ENCODE measurements at places on chromosomes 6 and 20. TPM values are rescaled to one million over a fixed set of nuclear protein-coding genes. Genes with fewer than 3 reads are reported as not detected.

OVOL2 gene
- total RNA-seq, result not detected

ADGB gene
- total RNA-seq, result not detected

SLC22A16 gene
- total RNA-seq, result not detected

LAMA4 gene
- not detected for total RNA-seq

APOM gene
- total RNA-seq, result 3.7 TPM

KDM1B gene
- total RNA-seq, result 8.6 TPM

TGM2 gene
- 0.35 TPM for total RNA-seq

UBD gene
- total RNA-seq, result 1.6 TPM

HLA-DRB1 gene
- 189 TPM for total RNA-seq

DOK5 gene
- total RNA-seq, result 4.4 TPM

DNA sequence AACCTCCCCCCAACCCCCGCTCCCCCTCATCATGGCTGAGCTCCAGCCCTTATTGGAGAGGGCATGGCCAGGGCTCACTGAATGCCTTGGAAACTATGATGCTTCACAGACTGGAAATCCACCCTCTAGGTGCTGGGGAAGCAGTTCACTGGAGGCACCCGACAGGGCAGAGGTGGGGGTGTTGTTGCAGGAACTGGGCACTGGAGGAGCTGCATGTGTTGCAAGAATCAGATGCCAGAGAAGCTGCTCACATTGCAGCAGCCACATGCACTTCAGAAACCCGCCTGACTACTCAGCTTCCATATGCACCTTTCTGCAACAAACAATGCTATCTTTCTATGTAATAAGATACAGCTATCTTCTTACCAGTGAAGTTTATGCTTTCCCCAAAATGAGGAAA is 7.9 kb upstream of the TBPL1 start:
- H3K4me1 ChIP-seq, result peaks cover 2% of the 10 kb centered on the region
- H3K36me3 ChIP-seq, result no peaks in the 10 kb centered on the region
- no peak overlapping the region for H3K27ac ChIP-seq
- no peak for DNase-seq
- H3K27me3 ChIP-seq, result peaks cover 18% of the 10 kb centered on the region
- H3K4me3 ChIP-seq, result no peak overlapping the region

- no peaks in the 10 kb centered on the region for H3K4me1 ChIP-seq
- no peaks in the 10 kb centered on the region for H3K27me3 ChIP-seq
- H3K4me3 ChIP-seq, result no peak overlapping the region
- DNase-seq, result no peak
- H3K27ac ChIP-seq, result no peak overlapping the region
Measured at GRCh38 chr20:52076164-52076563, 115.4 kb downstream of the ZFP64 start.

DNA sequence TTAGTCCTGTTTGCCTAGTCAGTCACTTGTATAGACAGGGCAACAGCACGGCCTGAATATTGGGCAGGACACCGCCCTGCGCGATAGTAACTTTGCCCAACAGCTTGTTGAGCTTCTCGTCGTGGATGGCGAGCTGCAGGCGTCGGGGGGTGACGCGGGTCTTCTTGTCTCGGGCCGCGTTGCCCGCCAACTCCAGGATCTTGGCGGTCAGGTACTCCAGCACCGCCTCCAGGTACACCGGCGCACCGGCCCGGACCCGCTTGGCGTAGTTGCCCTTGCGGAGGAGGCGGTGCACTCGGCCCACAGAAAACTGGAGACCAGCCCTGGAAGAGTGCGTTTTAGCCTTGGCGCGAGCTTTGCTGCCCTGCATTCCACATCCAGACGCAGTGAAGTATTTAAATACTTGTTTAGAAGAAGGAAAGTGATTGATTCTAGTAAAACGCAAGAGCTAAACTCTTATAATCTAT is 92.8 kb upstream of the BTN3A2 start:
- no peak overlapping the region for H3K27ac ChIP-seq
- peak; percentile 78 for DNase-seq
- H3K4me3 ChIP-seq, result no peak overlapping the region
- no peaks in the 10 kb centered on the region for H3K27me3 ChIP-seq
- H3K36me3 ChIP-seq, result no peaks in the 10 kb centered on the region
- H3K4me1 ChIP-seq, result peaks cover 43% of the 10 kb centered on the region

DNA sequence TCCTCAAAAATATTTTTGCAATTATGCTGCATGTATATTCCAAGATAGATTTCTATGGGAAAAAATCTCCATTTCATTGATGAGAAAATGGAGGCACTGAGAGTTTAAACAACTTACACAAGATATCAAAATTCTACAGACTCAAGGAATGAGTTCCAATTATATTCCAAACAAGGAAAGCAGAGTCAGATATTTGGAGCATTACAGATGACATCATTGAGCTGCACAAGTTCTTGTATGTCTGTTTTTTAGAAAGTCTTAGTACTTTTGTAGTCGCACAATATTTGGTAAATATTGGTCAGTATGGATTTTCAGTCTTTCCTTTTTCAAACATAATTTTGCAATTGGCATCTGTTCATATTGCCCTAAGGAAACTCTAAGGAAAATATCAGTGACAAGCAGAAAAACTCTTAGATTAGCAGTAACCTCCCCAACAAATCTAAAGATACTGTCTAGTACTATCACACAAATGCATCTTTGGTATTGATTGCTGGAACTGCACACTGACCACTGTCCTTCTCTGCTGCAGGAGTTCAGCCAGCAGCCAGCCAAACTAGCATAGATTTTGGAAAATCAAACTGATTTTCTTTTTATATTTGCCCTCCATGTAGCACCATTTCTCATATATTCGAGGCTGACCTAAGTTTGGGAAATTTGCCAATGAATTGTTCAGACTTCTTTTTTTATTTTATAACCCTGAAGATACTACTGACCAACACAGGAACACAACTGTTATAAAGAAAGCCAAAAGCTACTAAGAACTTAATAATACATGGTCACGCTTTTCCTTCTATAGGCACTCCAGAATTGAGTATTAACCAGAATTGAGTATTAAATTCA is 51.7 kb upstream of the TBX18 start:
- no peaks in the 10 kb centered on the region for H3K27me3 ChIP-seq
- no peak overlapping the region for H3K4me3 ChIP-seq
- no peaks in the 10 kb centered on the region for H3K36me3 ChIP-seq
- no peak for DNase-seq
- H3K27ac ChIP-seq, result no peak overlapping the region

GRCh38 chr6:152573762-152574161 is 63.4 kb downstream of the SYNE1 start:
- no peak for DNase-seq
- no peaks in the 10 kb centered on the region for H3K36me3 ChIP-seq
- no peaks in the 10 kb centered on the region for H3K4me1 ChIP-seq

GRCh38 chr6:26045065-26045927 is 41.9 kb upstream of the HFE start:
- DNase-seq, result peak; percentile 90
- no peaks in the 10 kb centered on the region for H3K27me3 ChIP-seq
- no peaks in the 10 kb centered on the region for H3K36me3 ChIP-seq
- peak overlapping the region; percentile 78 for H3K4me3 ChIP-seq

GRCh38 chr20:7432612-7433011 is 507.6 kb downstream of the HAO1 start:
- H3K36me3 ChIP-seq, result no peaks in the 10 kb centered on the region
- DNase-seq, result no peak
- H3K27me3 ChIP-seq, result no peaks in the 10 kb centered on the region
- H3K4me3 ChIP-seq, result no peak overlapping the region

DNA sequence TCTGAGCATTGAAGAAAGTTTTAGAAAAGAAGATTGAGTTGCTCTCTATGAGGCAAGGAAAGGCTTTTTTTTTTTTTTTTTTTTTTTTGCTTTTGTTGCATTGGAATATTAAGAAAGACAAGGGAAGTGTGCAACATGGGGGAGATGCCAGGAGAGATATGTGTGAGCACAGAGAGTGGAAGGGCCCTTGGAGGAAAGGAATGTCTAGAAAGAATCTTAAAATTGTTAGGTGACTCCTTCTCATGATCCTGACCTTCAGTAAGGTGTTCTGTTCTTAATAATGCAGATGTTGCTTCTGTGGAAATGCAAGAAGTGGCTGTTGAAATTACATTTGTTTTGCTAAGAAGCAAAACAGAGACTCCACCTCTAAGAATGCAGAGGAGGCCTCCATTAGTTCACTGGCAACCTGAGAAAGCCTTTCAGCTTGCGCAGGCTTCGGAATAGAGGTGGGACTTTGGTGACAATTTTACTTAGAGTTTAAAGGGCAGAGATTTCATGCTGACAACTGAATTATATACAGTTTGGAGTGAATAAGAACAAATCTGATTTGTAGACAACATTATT is 118.0 kb upstream of the ASCC3 start:
- H3K27ac ChIP-seq, result no peak overlapping the region
- no peaks in the 10 kb centered on the region for H3K4me1 ChIP-seq
- H3K4me3 ChIP-seq, result no peak overlapping the region
- no peak for DNase-seq
- H3K27me3 ChIP-seq, result no peaks in the 10 kb centered on the region

DNA sequence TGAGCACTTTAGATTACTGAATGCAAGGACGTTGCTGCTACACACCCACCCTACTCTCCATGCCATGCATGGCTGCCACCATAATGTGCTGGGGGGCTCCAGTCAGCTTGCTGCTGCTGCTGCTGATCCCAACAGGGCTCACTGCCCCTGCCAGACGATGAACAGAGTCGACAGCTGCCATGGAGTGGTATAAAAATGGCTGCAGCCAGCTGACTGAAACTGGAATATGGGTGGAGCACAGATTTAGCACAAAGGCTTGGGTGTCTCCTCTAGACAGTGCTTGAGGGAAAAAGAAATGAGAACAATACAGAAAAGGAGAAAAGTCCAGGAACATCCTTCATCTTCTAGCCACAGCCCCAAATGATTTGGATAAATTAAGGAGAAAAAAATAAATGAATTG is 150.7 kb downstream of the PDSS2 start:
- DNase-seq, result no peak
- H3K27ac ChIP-seq, result no peak overlapping the region
- no peaks in the 10 kb centered on the region for H3K27me3 ChIP-seq
- H3K36me3 ChIP-seq, result no peaks in the 10 kb centered on the region
- peaks cover 3% of the 10 kb centered on the region for H3K4me1 ChIP-seq
- no peak overlapping the region for H3K4me3 ChIP-seq

DNA sequence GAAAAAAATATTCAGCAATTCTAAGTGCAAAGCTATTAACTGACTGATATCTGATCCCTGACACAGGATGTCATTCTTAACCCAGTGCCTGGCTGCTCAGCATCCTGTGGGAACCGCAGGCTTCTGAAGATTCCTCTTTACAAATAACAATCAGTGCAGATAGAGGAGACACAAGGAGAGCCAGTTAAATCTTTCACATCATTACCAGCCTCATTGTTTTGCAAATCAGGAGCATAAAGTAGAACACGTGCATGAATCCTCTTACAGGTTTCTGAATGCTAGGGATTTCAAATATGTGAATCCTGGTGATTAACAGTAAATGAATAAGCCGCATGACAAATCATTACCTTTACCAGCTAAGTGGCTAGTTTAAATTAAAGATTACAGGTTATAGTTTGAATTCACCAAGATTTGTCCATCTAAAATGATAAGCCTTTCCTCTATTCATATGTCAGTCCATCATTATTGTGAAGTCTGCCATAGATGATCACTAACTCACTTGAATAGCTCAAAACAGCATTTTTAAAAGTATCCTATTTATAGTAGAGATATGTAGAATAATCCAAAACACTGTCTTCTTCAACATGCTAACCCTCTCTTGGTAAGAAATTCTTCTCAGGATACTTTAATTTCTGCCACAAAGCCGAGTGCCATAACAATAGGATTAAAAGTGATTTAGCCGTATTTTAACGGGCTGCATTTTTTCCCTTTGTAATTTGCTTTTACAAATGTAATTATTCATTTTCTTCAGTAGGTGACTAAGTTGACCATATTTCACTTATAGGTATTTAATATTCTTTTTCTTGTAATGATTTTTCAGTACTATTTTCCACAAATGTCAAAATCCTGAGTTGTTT is 367.3 kb upstream of the EPHA7 start:
- no peak for DNase-seq
- no peak overlapping the region for H3K4me3 ChIP-seq
- H3K27me3 ChIP-seq, result no peaks in the 10 kb centered on the region
- no peak overlapping the region for H3K27ac ChIP-seq

DNA sequence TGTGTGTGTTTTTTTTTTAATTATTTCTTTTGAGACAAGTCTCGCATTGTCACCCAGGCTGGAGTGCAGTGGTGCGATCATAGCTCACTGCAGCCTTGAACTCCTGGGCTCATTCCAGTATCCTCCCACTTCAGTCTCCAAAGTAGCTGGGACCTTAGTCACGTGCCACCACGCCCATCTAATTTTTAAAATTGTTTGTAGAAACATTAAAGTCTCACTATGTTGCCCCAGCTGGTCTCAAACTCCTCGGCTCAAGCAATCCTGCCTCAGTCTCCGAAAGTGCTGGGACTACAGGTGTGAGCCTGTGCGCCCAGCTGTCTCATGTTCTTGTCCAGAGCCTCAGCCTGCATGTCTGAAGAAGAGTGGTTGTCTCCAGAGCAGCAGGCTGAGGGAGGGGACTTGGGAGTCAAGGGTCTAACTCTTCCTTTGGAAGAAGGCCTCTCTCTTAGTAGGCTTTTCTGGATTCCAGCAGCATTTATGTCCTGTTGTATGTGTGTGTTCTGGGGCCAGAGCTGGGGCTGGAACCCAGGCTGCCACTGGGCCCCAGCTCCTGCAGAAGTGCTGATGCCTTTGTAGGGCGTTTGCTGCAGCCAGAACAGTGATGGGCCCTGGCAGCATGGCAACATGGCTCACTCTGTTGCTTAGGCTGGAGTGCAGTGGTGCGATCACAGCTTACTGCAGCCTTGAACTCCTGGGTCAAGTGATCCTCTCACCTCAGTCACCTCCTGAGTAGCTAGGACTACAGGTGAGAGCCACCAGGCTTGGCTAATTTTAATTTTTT is 5.4 kb downstream of the DNMT3B start:
- H3K4me1 ChIP-seq, result peaks cover 14% of the 10 kb centered on the region
- H3K27ac ChIP-seq, result no peak overlapping the region
- H3K27me3 ChIP-seq, result peaks cover 9% of the 10 kb centered on the region
- H3K4me3 ChIP-seq, result no peak overlapping the region
- no peaks in the 10 kb centered on the region for H3K36me3 ChIP-seq

DNA sequence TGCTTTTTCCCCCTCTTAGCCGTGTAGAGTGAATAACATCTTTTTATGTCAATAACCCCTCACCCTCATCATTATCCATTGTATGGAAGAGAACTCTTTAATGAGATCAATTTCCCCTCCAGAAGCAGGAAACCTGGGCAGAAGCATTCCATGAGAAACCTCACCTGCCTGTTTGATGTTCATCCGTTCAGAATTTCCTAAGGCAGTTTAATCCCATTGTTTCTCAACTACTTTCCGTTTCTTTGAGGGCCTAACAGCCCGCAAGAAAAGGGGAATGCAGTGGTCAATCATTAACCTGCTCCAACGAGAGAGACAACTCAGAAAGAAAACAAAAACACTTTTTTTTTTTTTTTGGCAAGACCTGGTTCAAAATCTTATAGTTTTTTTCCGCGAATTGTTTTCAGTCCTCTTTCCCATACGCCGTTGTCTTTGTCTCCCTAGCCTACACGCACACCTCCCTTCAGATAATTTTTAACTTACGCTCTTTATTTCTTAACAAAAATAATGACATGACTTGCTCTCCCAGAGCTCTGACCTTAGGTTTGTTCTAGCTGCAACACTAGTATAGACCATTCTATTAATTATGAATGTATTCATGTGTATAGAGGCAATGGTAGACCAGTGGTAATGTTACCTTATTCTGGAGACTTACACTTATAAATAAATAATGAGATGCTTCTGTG is 25.6 kb upstream of the ID4 start:
- H3K4me3 ChIP-seq, result no peak overlapping the region
- no peak for DNase-seq
- H3K36me3 ChIP-seq, result no peaks in the 10 kb centered on the region
- H3K27me3 ChIP-seq, result no peaks in the 10 kb centered on the region
- no peaks in the 10 kb centered on the region for H3K4me1 ChIP-seq

- H3K27ac ChIP-seq, result no peak overlapping the region
- H3K36me3 ChIP-seq, result peaks cover 3% of the 10 kb centered on the region
- H3K4me1 ChIP-seq, result no peaks in the 10 kb centered on the region
- peak; percentile 37 for DNase-seq
- H3K4me3 ChIP-seq, result no peak overlapping the region
- peaks cover 3% of the 10 kb centered on the region for H3K27me3 ChIP-seq
Measured at GRCh38 chr6:170178561-170179477, 112.1 kb downstream of the DLL1 start.
